ENCODE measurements at places on chromosomes 4 and X.

DNA sequence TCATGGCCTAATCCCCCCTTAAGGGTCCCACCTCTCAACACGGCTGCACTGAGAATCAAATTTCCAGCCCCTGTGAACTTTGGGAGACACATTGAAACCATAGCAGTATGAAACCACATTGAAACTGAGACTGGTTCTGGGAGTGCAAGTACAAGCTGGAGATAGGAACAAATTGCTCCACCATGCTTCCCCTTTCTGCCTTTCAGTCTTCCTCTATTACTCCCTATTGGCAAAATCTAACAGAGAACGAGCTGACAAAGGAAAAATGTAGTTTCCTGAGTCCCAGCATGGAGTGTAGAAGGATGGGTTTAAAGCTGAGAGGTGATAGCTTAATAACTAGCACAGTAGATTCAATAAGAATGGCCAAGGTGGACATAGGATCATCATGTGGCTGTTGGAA lies 161.7 kb upstream of the RPL34 start:
- DNase-seq = no peak

DNA sequence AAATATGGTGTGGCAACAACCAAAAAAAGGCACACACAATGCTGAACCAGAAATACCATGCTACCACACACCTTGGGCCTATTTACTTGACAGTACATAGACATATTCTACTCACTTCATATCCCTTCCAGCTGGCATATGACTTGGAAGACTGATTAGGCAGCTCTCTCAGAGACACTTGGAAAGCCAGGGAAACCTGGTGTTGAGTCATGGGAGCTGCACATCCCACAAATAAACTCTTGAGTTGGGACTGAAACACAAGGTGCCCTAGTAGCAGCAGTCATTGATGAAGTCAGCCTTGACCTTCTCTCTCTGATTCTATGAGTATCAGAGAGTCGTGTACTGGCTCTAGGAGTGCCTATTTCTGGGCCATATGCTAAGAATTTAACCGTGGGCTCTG lies 776.6 kb upstream of the LCORL start:
- DNase-seq = no peak

DNA sequence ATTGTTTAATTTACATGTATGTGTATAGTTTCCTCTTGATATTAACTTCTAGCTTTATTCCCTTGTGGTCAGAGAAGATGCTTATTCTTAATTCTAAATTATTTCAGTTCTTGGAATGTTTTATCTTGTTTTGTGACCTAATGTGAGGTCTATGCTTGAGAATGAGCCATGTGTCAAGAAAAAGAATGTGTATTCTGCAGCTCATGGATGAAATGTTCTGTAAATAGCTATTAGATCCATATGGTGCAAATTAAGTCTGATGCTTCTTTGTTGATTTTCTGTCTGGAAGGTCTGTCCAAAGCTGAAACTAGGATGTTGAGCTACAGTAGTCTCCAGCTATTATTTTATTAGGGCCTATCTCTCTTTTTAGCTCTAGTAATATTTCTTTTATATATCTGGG lies 187.3 kb upstream of the RASGEF1B start:
- no peak for DNase-seq

DNA sequence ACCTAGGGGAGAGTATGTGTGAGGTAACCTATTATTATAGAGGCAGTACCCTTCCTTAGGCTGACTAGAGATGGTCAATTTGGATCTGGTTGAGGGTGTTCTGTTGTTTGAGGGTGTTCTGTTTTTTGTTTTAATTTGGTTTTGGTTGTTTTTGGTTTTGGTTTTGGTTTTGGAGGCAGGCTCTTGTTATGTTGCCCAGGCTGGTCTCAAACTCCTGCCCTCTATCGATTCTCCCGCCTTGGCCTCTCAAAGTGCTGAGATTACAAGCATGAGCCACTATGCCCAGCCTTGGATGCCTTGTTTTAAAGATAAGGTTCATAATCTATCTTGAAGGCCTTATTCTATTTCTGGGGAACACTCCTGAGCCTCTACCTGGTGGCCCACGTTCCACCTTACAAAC lies 912 bp downstream of the CXorf65 start:
- DNase-seq = no peak

DNA sequence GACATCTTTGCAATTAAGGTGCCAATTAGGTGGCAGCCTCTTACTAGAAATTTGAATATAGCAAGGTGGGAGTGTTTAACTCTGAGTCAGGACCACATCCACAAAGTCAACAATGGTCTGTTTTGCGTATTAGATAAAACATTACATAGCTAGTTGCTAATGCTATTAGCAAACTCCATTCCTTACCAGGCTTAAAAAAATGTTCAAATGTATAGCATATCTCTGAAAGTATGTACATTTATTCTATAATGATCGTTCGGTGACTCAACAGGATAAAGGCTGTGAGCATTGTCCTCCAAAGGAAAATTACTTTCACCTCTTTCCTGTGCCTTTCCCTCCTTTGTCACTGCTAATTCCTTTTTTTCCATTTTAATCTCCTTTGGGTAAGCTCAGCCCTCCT lies 74.5 kb downstream of the SYTL5 start:
- DNase-seq = no peak

GRCh38 chrX:132748909-132749308 lies 209.5 kb downstream of the HS6ST2 start:
- no peak for DNase-seq

DNA sequence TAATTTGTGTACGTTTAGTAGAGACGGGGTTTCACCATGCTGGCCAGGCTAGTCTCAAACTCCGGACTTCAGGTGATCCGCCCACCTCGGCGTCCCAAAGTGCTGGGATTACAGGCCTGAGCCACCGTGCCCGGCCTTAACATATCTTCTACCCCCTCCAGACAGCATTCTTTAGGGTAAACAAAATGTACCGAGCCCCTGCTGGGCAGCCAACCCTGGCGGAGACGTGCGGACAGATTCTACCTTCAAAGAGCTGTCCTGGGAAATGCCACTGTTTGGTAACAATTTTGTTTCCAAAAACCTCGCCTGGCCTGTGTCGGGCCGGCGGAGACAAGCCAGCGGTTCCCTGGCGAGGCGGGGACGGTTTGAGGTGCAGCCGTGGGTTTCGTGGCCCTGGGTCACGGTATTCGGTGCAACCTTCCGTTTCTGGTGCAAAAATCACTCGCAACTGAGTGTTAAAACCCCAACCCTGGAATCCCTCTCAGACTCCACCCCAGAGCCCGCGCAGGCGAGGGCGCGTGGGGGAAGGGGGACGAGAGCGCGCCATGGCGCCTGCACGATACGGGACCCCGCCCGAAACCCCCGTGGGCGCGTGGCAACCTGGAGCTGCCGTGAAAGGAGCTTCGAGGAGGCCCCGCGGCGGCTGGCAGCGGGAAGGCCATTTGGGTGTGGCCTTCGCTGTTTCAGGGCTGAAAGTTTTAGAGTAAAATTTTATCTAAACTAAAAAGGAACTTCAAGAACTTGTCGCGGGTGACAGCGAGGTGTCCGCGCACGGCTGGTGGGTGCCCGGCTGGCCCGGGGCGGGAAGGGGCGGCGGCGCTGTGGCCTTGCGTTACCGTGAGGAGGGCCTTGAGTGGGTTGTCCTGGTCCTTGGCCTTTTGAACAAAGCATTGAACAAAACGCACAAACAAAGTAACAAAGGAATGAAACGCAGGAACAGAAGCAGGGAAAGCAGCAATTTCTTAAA lies 17.0 kb downstream of the MRFAP1 start:
- no peak for DNase-seq

- DNase-seq = no peak
Measured at GRCh38 chr4:154208424-154208823, 283.2 kb downstream of the DCHS2 start.

DNA sequence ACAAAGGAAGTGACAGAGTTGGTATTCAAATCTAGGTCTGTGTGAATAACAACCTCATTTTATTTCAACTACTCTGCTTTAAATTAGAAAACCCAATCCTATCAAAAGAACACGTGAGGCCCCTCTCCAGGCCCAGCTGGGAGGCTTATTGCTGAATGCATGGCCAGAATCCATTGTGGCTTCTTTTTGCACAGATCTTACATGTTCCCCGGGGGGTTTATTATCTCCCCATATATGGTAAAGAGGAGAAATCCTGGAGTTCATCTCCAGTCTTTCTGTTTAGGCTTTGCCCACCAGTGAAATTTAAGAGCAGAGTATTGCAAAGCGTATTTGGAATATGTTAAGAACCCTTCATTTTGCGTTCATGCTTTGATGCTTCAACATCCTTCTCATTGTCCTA lies 655.6 kb downstream of the IL1RAPL1 start:
- DNase-seq = no peak

DNA sequence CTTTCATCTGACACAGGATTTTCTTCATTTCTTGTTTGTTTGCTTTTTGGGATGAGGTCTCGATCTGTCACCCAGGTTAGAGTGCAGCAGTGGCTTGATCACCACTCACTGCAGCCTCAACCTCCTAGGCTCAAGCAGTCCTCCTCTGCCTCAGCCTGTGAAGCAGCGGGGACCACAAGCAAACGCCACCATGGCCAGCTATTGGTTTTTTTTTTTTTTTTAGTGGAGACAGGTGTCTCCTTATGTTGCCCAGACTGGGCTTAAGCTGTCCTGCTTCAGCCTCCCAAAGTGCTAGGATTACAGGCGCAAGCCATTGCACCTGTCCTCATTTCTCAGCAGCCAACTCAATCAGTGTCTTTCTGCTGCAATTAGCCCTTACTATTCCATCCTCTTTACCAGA lies 10.3 kb downstream of the SPRY1 start:
- no peak for DNase-seq

DNA sequence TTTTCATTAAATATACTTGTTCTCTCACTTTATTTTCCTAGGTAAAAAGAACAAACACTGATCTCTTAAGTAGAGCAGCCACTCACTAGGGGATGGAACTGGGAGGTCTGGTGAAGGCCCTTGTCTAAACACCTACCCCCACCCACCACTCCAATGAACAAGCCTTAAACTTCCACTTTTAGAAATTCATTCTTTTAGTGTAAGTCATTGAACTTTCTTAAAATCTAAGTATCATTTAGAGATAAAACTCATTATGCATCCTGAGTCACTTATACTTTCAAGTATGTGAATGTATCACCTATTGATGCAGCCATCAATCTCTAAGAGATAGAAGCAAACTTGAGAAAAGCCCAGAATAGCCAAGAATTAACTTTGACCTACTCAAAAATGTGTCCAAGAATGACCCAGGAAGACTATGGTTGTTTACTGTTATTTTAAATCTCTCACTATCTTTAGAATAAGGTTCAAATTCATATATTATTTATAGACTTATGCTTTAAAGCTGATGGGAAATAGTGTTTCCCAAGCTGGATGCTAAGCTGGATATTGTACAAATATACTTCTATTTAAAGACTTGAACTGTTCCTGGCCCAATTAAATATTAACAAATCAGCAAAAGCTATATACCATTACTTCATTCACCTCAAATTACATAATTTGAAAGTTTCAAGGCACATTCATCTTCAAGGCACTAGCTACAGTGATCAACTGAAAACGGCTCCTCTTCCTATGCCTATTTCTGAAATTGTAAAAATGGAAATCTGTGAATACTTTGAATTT lies 49.5 kb downstream of the CAMK2D start:
- no peak for DNase-seq

- DNase-seq = no peak
Measured at GRCh38 chrX:97026406-97026805, 142.7 kb downstream of the RPA4 start.

DNA sequence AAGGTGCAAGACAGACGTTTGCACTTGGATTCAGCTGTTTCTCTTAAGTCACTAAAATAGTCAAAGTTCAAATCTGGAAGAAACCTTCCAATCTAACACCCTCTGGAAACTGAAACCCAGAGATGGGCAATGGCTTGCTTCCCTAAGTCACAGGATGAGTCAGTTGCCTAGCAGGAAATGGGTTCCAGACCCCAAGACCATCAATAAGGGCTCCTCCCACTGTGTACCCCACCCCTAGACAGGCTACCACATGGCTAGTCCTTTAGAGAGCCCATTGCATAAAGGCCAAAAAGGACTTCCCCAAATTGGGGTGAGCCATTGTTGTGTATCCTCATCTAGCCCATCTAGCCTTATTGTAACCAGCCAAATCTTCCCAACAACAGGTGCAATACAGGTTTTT lies 216.2 kb downstream of the HS6ST2 start:
- no peak for DNase-seq

DNA sequence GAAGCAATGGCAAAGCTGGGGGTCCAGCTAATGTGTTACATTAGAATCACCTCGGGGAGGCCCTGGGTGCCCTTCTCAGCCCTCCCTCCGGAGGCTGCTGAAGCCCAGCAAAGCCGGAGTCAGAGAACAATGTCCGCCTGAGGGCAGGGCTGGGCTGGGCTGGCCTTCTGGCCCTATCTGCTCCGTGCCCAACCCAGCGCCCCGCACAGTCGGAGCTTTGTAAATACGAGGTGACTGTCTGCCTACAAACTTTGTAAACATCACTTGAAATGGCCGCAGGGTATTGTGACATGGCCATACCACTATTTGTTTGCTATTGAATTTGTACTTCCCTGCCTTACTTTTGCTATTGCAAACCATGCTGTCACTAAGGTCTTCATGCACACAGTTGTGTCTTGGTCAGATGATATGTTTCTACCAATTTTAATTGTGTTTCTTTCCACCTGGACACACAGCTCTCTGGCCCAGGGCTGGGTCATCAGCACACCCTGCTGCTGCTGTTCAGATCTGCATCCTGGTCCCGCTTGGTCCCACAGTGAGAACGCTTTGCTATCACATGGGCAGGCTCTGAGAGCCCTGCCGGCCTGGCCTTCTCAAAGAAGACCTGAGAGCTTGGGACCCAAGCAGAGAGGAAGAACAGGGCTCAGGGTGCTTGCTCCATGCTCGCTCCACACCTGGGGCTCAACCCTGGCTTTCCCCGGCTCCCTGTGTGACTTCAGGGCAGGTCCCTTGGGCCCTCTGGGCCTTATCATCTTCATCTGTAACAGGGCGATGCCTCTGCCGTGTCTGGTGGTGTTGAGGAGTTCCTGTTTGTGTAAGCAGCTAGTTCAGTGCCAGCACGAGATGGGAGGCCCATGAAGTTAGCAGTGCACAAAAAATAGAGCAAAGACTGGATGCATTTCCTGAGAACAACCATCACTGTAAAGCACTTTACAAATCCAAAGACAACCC lies 2.3 kb downstream of the S100P start:
- DNase-seq = peak; percentile 27

DNA sequence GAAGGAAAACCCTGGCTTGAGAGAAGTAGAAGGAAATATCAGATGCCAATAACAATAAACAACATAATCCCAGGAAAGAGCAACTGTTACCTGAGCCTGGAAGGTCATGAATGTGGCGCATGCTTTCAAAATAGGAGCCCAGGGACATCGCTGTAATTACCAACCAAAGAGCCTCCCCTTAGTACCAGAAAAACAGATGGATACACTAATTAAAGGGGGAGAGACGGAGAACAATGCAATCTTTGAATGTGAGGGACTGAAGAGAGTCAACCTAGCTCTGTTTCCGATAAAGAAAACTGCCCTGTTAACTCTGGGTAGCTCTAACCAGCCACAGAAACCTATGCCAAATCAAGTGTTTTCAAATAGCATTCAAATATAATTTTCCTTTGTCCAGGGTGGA lies 161.4 kb downstream of the ENOX2 start:
- no peak for DNase-seq

Data from activated T-cell treated with anti-CD3 and anti-CD28 coated beads, Interleukin-2, amount 50 U/mL, for 4 hours (primary cell).